ENCODE measurements at places on chromosomes 6 and 20. TPM values are rescaled to one million over a fixed set of nuclear protein-coding genes. Genes with fewer than 3 reads are reported as not detected.

The TMEM244 gene
- polyA plus RNA-seq: not detected

DNA sequence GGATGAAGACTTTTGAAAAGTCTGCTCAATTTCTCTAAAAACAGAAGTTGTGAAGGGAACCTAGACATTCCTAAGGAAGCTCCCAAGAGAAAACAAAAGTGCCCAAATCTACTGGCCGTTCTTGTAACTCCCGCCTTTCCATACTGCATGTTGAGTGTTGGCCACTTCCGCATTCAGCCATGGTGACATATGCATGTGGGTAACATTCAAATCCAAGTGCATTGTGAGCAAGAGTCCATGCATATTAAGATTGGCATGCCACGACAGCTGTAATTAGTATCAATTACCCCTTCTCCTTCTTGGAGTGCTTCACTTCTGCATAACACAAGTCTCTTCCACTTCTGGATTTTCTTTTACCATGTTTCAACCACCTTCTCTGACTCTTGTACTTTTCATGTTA is 8.4 kb downstream of the SLC35D3 start:
- no peak for DNase-seq

DNA sequence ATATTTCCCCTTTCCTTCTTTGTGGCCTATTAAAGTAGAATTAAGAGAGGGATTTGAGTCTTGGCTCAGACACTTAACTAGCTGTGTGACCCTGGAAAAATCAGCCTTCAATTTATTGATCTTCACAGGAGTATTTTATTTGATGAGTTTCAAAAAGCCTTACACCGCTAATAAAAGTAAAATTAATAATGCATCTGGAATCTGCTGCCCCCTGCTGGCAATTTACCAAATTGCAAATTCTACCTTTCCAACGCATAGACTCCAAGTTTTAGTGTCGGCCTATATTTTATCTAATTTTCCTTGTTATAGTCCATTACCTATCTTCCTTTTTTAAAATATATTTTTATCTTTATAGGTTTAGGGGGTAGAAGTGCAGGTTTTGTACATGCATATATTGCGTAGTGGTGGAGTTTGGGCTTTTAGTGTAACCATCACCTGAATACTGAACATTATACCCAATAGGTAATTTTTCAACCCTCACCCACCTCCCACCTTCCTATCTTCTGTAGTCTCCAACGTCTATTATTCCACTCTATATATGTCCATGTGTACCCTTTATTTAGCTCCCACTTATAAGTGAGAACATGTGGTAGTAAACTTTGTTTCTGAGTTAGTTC is 46.3 kb downstream of the GOPC start:
- peak; percentile 33 for DNase-seq

GRCh38 chr6:165002866-165003265 is 306.5 kb downstream of the C6orf118 start:
- no peak for DNase-seq

Data from left kidney (tissue), 8 donors.